ENCODE measurements at places on chromosomes 1 and 21.

DNA sequence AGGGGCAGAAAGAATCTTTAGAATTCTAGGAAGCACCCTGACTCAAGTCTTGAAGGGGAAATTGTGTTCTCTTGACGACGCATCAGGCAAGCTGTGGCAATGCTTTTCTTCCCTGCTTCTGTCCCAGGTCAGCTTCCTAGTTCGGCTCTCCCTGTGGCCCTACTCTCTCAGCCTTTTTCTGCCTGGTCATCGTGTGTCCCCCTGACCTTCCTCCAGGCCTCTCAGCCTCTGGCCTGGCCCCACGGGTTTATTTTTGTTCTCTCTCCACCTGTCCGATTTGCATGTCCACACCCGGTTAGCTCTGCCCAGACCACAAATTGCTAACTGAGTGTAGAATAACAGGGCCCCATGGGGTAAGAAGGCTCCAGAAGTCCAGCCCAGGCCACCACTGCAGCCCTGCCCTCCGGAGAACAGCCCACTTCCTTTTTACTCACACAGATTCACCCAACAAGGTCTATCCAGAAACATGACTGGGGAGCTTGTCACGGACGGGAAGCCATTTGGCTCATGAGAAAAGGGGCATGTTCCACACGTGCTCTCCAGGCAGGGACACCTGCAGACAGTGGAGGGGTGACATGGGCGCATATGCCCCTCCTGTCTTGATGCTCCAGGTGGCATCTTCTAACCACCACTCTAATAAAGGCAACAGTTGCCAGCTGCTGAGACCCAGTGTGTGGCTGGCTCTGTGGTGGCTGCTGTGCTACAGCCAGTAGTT, 9.8 kb downstream of the KCNN3 start:
- DNase-seq, result no peak

DNA sequence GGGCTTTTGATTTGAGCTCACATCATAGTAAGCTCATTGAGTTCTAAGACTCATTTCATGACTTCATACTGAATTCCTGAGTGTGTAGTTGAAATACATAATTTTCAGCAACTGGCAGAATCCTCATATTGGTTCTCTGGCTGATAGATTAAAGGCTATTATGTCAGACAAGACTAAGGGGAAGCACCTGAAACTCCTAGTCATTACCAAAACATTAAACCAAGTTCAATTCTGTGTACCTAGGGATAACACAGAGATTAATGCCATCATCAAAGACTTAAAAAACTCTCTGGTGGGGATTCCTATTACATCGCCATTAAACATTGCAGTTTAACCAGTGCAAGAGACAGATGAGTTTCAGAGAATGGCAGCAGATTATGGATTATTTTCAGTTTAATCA, 339.1 kb downstream of the PTPRC start:
- DNase-seq, result no peak

DNA sequence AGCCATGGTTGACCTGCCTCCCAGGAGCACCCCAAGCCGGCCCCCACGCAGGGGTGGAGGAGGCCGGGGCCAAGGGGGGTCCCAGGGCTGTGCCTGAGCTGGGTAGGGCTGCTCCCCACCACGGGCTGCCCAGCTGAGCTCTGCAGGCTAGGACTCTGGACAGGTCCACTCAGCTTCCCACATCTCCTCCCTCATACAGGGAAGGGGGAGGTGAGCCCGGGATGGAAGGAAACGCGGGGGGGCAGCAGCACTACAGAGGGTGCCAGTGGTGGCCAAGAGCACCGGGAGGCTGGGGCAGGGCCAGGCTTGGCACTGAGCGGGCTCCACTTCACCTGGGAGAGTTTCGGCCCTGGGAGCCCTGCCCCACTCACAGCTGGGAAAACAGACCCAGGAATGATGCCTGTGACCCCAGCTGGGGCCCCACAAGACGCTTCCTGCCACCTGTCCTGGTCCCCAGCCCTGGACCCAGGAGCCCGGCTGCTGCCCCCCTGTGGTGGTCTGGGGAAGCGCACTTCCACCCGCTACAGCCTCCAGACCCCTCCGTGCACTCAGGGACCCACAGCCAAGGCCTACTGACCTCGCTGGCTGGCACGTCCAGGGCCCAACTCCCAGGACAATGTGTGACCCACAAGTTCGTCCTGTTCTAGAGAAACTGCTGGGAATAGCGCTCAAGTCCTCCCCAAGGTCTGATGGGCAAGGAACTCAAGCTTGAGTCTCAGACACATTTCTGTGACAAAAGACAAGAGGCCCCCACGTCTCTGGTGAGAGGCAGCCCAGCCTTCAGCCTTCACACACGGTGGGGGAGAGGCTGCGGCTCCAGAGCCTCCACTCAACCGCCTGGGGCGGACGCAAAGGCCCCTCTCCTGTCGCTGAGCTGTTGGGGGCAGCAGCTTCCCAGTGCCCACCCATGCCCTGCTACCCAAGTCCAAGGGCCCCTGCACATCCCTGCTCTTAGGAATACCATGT, 3.0 kb downstream of the AURKAIP1 start:
- peak; percentile 82 for DNase-seq

DNA sequence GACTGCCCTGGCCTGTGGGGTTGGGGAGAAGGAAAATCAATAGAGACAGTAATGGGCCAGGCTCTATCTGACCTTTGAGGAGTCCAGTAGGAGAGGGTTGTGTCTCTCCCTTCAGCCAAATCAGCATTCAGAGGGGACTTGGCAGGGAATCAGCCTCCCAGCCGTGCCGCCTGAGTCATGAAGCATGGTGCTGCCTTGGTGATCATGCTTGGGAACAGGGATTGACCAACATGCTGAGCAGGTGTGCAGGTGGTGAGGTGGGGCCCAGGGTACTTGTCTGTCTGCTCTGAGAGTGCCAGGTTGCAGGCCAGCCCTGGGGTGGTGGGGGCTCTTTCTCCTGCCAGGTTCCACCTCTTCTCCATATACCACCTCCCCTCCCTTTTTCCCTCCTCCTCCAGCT, 58.9 kb upstream of the TLR5 start:
- DNase-seq, result no peak

- DNase-seq, result no peak
Observed at GRCh38 chr1:150512846-150513245, 2.7 kb upstream of the FALEC start.

GRCh38 chr1:152917794-152918193, 9.4 kb downstream of the IVL start:
- no peak for DNase-seq

DNA sequence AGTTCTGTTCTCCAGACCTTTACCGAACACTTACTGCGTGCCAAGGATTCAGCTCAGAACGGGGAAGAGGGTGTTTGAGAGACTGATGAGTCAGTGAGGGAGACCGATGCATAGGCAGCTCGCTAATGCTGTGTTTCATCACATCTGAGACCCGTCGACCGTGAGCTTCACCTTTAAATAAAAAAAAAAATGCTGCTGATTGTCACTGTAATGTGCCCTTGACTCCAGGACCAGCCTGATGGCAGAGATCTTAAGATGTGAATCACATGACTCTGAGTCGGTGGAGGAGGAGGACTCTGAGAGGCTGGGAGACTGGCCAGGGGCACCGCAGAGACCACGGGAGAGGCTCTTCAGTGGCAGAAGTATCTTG, 28.8 kb downstream of the SPSB1 start:
- no peak for DNase-seq

DNA sequence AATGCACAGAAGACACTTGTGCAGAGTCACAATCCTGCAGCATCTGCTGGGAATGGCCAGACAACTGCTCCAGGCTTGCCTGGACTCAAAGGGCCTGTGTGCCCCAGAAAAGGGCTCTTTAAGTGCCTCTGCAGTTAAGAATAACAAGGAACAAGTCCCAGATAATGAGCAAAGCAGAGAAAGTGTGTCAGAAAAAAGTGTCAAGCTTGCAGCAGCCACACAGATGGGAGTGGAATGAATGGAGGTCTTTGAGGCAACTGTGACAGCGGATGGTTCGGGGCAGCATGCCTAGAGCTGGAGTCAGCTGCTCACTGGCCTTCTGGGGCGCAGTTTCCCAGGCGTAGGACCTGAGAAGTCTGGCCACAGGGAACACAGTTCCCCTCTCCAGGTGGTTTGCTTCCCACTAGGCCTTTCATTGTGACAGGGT, 5.1 kb downstream of the PARP1 start:
- no peak for DNase-seq

- no peak for DNase-seq
Observed at GRCh38 chr1:89620664-89621063, 12.3 kb upstream of the LRRC8C start.

Measured in BE2C (cell line).